ENCODE measurements at places on chromosomes 5 and 9.

DNA sequence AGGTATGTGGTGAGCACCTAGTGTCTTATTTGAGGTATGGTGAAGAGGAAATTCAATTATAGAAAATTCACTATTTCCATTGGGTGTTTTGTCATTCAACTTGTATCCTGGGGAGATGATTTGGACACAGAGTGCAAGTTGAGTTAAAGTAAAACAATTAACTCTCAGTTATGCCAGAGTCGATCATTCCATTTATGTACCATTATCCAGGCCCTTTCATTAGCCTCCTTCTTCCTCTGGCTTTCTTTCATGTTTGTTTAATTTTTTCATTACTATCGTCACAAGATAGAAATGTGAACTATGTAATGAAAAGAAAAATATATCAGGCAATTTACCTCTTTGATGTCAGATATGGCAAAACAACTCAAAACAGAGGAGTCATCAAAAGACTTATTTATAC is 1347.2 kb upstream of the NUDT12 start:
- no peak for DNase-seq

- no peak for DNase-seq
These were observed 7.5 kb downstream of the N4BP3 start for GRCh38 chr5:178120607-178121357.

DNA sequence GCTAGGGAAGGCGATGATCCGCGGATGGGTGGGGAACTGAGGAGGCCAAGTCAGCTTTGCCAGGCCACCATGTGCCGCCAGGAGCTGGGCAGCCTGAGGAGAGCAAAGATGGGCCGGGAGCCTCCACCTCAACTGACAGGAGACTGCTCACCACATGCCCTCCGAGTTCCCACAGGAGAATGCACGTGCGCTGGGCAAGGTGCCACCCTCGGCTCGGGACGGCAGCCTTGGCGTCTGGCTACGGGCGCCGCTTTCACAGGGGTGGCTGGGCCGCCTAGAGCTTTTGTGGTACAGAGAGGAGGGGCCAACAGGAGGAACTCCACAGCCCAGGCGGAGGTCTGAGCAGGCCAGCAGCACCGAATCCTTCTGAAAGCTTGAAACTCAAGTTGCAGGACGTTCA is 5.3 kb upstream of the TBC1D9B start:
- no peak for DNase-seq

- peak; percentile 41 for DNase-seq
These were observed 96.8 kb downstream of the ZNF608 start for GRCh38 chr5:124649491-124650146.

GRCh38 chr9:18438300-18438925 is 35.5 kb upstream of the ADAMTSL1 start:
- DNase-seq: no peak

GRCh38 chr5:40291338-40291737 is 388.4 kb upstream of the PTGER4 start:
- DNase-seq: no peak

- no peak for DNase-seq
These were observed 62.9 kb upstream of the SIMC1 start for GRCh38 chr5:176175101-176175852.

DNA sequence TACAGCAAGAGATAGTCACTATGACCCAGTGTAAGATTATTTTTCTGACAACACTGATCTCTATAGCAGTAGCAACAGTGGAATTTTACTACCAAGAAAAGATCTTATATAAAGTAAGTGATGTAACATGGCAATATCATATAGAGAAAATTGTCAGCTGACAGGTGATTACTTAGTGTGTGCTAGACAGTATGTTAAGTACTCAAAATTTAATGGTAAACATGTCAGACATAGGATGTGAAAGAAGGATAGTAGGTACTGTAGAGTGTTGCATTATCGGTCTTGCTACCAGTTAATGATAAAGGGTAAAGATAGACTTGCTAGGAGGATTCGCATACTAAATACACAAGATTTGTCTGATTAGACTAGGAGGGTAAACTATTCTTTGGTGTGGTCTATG is 247.4 kb downstream of the CYLC2 start:
- no peak for DNase-seq

DNA sequence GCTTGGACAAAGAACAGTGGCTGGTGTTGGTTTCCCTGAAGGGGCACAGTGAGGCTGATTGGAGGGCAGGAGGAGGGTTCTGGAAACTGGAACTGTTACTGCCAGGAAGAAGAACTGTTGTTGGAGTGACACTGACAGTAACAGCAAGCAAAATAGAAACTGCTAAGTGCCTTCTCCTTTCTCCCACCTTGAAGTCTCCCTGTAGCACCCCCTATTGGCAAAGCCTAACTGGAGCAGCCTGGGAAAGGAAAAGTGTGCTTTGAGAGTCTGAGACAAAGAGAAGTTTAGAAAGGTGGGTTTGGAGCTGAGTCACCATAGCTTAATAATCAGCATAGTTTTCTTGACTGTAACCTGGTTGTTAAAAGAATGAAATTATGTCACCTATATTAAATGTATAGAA is 2.5 kb upstream of the TMEM174 start:
- no peak for DNase-seq

GRCh38 chr5:147369742-147370374 is 135.0 kb downstream of the STK32A start:
- DNase-seq: no peak

GRCh38 chr5:169213479-169213878 is 87.5 kb downstream of the SLIT3 start:
- DNase-seq: no peak

DNA sequence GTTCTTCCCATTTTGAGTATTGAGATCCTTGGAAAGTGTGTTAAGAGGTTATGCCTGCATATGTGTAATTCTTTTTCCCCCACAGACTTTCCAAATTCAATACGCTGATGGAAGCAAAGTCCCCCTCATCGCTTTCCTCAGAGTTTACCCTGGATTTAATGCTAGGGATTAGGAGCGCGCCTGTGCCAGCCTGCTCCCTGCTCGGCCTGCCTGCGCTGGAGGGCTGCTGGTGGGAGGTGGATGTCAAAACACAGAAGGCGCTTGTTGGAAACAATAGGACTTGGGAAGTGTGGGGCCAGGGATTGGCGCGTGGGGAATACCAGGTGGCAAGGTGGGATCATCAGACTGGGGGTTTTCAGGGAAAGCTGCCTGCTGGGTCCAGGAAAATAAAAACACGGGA is 39.8 kb upstream of the PTCH1 start:
- DNase-seq: no peak

GRCh38 chr5:89065919-89066318 is 182.9 kb upstream of the MEF2C start:
- no peak for DNase-seq

DNA sequence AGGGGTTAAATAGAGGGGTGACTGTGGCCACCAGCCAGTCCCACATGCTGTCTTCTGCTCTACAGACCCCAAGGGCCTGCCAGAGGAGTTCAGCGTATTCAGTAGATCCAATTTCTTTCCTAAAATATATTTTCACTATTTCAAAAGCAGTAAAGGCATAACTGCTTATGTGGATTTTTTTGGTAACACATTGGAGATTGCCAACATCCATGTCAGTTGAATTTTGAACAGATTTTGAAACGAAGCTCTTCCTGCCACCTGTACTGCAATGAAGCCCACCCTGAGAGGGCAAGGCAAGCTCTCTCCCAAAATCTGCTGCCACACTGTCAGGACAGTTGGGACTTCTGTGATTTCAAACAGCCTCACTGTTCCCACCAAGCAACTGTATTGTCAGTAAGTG is 37.1 kb upstream of the SARDH start:
- no peak for DNase-seq

DNA sequence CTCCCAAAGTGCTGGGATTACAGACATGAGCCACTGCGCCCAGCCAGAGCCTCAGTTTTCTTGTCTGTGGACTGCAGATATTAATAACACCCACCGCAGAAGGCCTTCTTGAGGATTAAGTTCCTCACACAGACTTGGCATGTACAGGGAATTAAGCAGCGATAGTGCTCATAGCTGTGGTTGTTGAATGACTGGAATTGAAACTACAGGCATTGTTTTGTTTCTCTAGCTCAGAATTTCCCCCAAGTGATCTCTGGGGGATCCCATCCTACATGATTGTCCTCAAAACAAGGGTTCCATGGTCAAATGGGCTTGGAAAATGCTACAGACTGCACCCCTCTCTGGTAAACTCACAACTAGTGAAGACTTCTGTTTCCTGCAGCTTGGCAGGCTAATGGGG is 44.2 kb upstream of the TDRD7 start:
- no peak for DNase-seq

DNA sequence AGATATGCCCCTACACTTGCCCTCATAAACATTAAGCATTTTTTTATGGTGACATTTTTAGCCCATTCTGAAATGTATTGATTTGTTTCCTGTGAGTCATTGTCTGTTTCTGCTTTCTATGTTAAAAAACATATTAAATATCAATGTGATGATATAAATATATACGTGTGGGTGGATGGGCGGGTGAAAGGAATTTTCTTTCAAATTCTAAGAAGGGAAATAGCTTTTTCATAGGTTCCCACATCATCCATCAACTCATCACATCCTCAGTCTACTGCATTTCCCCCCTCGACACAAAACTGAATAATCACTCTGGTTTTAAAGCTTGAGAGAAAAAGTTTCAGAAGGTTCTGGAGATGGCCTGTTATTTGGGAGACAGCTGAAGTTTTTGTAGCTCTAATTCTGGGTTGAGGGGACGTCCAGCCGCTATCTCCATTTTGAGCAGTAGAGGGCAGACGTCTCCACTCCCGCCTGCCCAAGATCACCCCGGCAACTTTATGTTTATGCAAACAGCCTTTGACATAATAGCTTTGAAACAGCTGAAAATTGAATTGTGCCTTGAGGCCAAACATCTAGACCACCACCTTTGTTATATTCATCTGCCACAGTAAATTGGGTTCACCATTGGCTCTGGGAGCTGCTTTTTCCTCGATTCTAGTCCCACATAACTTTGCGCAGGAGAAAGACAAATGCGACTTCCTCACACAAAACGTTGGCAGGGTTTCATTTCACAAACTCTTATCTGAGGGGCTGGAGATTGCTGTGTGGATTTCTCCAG is 216.2 kb upstream of the CLINT1 start:
- no peak for DNase-seq

- DNase-seq: no peak
These were observed 3.6 kb downstream of the AK1 start for GRCh38 chr9:127873886-127874285.

DNA sequence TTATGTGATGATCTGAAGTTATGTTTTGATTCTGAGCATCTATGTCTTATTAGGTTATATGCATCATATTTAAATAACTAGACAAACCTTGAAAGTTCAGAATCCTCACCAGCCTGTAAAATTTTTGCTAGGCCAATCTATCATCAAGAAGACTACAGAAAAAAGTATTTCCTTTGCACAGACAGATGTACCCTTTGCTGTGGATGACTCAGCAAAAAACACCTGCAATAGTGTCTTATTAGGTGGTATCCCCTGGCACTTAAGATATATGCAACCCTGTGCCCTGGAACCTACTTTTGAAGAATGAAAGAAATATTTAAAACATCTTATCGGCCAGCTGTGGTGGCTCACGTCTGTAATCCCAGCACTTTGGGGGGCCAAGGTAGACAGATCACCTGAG is 130.6 kb downstream of the SLF1 start:
- no peak for DNase-seq

GRCh38 chr5:146765089-146765832 is 113.3 kb downstream of the PPP2R2B start:
- DNase-seq: no peak

DNA sequence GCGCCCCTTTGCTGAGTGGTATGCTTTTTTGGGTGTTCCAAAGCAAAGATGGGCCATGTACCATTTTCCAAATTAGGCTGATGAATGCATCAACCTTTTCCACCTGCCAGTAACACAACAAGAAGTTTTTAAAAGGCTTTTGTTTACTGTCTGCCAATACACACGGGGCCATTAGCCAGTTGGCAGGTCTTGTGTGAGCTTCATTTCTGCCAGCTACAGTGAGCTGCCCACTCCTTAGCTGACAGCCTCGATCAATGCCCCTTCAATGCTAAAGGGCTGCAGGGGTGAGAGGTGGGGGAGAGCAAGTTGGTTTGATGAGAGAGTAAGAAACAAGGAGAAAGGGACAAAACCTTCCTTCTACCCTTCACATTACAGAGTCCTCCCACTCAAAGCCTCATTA is 128.7 kb downstream of the C5orf15 start:
- DNase-seq: no peak

- no peak for DNase-seq
These were observed 766.2 kb downstream of the PTPRD start for GRCh38 chr9:9846557-9846956.

DNA sequence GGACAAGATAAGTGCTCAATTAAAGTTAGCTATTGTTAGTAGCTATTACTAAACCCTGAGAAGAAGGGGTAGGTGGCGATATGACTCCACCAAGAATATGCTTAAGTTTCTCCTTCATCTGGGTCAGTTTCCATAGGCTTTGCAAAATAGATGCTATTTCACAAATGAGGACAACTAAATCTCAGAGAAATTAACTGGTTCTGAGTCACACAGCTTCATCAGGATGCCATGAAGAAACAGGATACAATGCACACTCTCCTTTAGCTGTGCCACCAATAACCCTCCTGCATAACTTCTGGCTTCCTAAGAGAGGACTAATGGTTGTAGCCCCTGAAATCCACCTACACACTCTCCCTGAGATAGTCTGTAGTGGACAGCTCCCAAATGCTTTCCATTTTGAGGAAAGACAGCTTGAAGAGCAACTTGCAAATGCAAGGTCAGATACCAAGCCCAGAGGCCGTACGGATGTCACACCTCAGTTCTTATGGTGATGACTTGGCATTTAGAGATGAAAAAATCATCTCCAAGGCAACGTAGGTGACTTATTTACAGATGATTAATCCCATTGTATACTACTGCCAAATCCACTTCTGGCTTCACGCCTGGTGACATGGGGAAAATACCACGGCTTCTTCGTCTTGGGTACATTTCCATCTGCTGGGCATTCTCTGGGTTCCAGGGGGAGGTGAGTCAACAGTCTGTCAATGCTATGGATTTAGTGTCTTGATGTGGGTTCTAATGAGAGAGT is 251.4 kb upstream of the IL12B start:
- DNase-seq: no peak

- DNase-seq: no peak
These were observed 279.2 kb upstream of the TYRP1 start for GRCh38 chr9:12413986-12414385.

- no peak for DNase-seq
These were observed 41.3 kb upstream of the SMU1 start for GRCh38 chr9:33117796-33118195.

DNA sequence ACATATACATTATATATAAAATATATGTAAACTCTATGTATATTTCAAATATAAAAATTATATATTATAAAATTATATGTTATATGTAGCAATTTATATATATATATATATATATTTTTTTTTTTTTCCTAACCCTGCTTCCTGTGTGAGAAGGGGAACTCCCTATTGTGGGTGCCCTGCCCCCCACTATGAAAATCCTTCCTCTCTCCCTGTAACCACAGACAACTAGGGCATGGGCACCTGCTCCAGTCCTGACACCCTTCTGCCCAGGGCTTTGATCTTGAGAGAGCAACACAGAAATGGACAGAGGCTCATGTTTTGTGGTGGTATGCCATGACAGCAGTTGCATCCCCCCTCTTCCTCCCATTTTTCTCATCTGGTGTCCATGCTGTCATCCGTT is 148.7 kb upstream of the IL12B start:
- DNase-seq: no peak
